ENCODE measurements at places on chromosomes 1 and 21.

DNA sequence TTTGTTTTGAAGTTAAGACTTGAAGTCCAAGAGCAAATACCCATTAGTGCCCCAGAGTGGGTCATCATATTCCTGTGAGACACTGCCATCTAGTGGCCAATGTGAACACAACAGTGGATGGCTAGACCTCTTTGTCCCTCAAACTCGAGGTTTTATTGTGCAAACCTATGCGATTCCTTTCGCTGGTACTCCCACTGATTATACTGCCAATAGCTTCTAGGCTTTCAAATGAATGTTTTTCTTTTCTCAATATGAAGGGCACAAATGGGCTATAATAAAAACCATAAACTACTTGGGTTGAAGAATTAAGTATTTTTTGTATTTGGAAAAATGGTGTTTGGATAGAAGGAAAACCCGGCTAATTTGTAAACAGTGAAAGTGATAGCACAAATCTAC, 100.4 kb upstream of the ZNF281 start:
- peak; percentile 48 for DNase-seq

DNA sequence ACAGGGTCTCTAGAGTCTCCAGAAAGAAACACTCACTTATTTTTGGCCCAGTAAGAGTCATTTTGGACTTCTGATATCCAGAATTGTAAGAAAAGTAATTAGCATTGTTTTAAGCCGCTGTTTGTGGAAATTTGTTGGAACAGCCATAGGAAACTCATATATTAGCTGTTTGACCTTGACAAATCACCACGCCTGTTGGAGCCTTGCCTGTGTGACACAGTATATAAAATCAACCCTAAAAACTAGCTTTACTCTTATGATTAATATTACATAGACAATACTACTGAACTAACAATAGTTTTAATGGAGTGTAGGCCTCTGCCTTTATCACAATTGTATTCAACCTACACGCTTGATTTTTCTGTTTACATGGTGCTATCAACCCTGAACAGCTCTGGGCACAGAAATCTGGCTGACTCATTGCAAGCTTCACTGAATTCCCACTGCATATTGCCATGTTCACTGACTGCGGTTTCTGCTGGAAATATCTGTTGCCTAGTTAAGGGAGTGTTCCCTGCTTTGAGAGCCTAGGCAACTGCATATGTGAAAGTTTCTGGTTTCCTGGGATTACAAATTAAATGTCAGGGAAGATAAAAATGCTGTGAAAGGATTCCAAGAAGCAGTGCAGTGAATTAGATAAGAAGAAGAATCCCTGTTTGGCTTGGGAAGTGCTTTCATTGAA, 419.5 kb upstream of the DEPDC1 start:
- DNase-seq = no peak

GRCh38 chr1:13930151-13930550, 230.2 kb downstream of the PRDM2 start:
- no peak for DNase-seq

- DNase-seq = no peak
Observed at GRCh38 chr1:103145449-103145848, 37.1 kb upstream of the COL11A1 start.

DNA sequence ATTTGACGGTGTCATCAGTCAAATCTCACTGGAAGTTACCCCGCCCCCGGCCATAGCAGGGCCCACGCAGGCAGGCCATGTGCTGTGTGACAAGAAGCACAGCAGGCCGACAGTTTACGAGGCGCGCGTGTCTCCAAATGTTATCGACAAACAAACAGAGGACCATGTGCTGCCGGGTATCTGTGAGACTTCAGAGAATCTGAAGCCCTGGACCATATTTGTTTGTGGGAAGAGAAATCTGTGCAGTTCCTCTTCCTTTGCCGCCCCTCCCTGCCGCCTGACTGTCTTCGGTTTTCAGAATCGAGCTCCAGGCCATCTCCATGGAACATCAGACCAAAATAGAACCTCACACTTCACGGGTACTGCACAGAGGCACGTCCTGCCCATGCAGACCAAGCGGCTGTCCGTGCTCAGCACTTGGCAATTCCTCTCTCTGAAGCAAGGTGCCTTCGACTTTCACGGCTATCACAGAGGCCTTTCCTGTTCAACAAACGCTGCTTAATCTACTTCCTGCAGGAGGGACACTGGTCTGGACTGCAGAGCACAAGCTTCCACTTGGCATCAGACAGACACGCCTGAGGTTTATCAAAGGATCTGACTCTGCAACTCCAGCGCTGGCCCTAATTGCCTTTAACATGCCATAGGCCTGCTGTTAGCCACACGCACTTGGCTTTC, 135.7 kb upstream of the KRTAP19-8 start:
- no peak for DNase-seq

DNA sequence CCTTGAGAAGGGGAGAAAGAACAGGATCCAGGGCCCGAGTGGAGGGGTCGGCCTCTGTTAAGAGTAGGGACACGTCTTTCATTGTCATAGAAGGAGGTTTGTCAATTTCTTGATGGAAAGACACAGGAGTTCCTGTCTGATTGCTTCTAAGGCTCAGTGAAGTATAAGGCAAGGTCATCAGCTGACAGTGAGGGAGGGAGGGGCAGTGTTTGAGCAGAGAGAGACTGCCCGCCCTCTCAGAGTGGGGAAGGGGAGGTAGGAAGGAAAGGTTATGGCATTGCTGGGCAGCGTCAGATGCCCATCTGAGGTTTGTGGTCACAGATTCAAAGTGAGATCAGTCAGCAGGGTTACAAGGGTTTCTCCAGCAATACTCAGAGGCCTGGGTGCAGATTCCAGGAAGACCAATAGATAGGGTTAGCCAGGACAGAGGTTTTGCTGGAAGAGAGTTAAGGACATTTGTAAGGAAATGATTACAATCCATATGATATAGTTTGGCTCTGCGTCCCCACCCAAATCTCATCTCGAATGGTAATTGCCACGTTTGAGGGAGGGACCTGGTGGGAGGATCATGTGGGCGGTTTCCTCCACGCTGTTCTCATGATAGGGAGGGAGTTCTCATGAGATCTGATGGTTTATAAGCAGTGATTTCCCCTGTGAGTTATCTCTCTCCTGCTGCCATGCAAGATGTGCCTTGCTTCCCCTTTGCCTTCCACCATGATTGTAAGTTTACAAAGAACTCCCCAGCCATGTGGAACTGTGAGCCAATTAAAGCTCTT, 127.2 kb upstream of the GJB5 start:
- DNase-seq = no peak

GRCh38 chr1:83882906-83883305, 116.0 kb downstream of the TTLL7 start:
- peak; percentile 10 for DNase-seq

DNA sequence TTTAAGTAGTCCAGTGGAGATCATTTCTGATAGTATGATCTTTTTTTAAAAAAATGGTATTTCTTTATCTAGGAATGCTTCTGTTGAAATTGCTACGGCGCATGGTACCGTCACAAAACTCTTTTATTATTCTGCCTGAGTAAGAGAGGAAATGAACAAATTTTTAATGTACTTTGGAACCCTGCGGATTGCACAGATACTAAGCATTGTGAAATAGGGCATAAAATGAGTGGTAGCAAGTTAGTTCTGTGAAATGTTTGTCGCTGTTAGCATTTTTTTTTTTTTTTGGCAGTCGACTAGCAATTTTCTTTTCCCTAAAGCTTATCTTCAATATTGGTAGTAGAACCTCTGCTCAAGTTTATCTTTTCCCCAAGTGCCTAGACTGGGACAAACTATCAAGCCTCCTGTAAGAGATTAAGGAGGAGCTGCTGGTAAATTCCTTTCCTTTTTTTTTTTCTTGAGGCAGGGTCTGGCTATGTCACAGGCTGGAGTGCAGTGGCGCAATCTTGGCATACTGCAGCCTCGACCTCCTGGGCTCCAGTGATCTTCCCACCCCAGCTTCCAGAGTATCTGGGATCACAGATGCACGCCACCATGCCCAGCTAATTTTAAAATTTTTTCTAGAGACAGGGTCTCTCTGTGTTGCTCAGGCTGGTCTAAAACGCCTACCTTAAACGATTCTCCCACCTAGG, 2.2 kb downstream of the ITSN1 start:
- no peak for DNase-seq

DNA sequence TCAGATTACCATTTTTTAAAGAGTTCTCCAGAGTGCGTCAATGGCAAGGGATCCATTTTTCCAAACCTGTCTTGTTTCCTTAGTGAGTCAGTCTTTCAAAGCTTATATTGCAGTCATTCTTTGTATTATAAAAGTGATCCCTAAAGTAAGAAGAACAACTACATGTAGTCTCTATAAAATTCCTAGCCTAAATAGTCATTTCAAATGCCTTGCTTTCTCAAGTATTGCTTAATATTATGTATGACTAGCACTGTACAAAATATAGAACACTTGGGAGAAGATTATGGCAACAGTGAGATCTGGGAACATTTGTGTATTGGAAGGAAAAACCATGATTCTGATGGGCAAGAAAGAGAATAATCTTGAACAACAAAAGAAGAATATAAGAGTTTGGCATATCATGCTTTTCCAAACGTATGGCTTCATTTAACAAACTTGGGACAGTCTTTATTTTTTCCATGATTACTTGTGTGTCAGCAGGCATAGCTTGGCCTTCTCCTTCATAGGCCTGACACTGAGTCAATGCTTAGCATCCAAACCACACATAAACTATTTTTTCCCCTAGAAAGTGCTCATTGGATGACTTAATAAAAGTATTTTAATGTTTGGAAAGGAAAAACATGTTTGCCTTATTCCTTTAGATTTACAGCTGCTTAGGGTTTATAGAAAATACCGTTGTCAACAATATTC, 547.4 kb downstream of the LTN1 start:
- no peak for DNase-seq

DNA sequence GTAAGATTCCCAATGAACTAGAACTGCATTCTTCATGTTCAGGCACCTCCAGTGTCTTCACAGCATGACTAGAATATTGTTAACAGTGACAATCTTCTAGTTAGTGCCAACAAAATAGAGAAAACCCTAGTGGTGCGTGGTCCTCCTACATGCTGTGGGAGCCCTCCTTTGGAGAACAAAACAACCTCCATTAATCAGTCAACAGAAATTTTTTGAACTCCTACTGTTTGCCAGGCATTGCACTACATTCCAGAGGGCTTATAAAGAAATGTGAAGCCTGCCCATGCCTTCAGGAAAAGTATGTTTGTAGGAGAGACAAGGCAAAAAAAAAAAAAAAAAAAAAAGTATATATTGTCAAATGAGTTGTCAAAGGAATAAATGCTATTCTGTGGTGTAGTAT, 252.7 kb downstream of the LRRC40 start:
- no peak for DNase-seq

GRCh38 chr1:244952940-244953339, 88.6 kb upstream of the HNRNPU start:
- no peak for DNase-seq

GRCh38 chr1:92817986-92818764, 13.7 kb upstream of the RPL5 start:
- DNase-seq = no peak

DNA sequence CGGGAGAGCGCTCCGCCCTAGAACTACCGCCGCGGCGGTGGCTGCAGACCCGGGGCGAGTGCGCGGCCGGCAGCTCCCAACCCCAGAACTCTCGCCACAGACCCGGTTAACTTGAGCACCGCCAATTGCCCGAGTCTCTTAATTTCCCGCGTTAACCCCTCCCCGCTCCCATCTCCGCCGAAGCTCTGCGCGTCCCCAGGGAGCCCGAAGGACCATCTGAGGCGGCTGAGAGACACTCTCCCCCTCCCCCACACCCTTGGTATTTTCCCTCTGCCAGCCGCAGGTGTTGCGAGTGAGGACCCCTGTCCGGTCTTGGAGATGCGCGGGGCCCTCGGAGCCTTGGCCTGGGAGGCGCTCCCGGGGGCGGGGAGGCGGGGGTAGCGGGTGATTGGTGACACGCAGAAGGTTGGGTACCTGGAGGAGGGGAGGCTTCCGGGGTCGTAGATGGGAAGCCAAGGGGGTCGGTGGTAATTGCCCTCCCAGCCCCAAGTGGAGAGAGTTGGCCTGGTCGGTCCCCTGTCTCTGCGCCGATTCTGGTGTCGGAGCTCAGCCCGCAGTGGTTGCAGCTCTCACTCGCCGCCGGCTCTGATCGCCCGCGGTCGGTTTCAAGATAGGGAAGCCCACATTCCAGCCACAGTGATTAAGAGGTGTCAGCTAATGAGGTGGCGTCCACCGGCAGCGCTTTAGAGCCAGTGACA, 858 bp upstream of the SUSD4 start:
- no peak for DNase-seq

GRCh38 chr1:8464377-8464776, 146.5 kb downstream of the SLC45A1 start:
- no peak for DNase-seq

- DNase-seq = no peak
Observed at GRCh38 chr21:38816400-38816977, 10.8 kb downstream of the ETS2 start.

DNA sequence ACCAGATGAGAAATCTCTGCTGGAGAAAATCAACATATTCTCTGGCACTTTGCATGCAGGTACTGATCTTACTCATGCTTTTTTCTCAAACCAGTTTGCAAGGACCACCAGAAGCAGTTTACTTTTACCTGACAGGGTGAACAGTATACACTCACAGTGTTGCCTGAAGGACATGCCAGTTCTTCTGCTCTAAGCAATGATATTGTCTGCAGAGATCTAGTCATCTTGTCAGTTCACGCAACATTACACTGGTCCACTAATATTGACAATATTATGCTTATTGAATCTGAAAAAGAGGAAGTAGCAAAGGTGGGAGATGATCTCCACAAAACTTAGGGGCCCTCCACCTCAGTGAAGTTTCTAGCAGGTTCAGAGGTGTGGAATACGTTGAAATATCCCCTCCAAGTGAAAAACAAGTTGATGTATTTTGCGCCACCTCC, 3.8 kb upstream of the S100B start:
- no peak for DNase-seq
